ENCODE measurements at places on chromosomes 4 and X. TPM values are rescaled to one million over a fixed set of nuclear protein-coding genes. Genes with fewer than 3 reads are reported as not detected.

- DNase-seq, result no peak
Observed at GRCh38 chrX:10041383-10041782, 74.2 kb downstream of the CLDN34 start.

- no peak for DNase-seq
Observed at GRCh38 chrX:103878466-103879122, 46.5 kb upstream of the RAB9B start.

GRCh38 chrX:110318664-110318968 lies 731 bp upstream of the AMMECR1 start:
- no peak for DNase-seq

DNA sequence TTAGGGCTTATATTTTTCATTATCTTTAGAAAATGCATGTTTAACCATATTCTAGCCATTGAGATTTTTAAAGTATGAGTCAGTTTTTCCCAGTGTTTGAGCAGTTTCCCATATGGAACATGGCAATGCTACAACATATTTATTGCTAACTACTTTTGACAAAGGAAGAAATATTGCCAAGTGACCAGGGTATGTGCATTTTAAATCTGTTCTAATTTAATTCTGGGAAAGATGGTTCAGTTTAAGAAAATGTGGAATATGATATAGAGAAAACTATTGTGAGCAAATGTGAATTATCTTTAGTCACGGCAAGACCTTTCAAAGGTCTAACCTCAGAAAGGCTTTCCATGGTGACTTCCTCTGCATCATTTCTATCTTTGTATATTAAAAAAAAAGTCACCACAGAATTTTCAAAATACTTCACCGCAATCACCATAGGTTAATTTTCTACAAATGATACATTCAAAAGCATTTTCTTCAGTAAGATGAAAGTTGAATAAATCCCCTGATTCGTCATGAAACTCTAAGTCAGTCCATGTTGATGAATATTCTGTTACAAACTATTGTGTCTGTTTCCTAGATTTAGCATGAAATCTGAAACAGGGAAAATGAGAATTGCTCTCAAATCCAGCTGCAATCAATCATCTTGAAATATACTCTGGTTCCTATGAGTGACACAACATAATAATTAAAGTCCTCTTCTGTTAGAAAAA lies 2349.0 kb upstream of the TENM3 start:
- no peak for DNase-seq

The COL25A1 gene
- 2.8 TPM for total RNA-seq

DNA sequence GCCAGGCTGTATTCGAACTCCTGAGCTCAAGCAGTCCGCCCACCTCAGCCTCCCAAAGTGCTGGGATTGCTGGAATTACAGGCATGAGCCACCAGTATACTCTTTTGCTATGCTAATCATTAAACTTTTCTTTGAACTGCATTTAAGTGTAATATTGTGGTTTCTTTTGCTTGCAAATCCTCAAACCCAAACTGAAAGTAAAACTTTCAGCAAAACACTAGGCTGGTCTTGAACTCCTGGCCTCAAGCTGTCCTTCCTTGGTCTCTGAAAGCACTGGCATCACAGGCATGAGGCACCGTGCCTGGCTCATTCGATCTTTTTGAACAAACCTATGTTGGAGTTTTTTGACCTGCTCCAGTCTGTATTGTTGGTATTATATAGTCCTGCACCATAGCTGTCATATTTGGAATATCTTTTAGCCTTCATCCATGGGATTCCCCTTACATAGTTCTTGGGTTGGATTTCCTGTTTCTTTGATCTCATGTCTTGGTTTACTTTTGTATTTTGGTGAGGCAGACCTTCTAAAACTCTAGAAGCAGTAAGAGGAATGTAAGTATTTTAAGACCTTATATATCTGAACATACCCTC lies 34.1 kb downstream of the MOB1B start:
- no peak for DNase-seq

The ARSJ gene
- total RNA-seq, result 1.1 TPM

The SPANXA1 gene
- not detected for total RNA-seq

All from breast epithelium (tissue), 4 donors.